ENCODE measurements at places on chromosomes 2 and 18.
A peak's percentile ranks its signal among the peaks of the same experiment; 100 is the strongest.

DNA sequence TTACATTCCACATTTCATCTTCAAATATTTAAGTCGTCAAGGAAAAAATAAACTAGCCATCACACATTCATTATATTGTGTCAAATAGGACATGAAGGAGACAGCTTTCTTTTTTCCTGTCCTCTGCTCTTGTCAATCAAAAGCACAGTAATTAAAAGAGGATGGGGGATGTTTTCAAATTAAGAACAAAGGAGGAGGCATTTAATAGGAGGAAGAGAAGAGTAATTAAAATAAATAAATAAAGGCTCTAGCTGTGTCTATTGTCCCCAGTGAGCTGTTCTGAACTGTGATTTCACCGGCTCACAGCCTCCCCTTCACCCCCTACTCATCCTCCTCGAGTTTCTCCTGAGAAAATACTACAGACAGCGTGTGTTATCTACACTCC lies 1377.1 kb upstream of the PIK3C3 start:
- DNase-seq, result no peak

DNA sequence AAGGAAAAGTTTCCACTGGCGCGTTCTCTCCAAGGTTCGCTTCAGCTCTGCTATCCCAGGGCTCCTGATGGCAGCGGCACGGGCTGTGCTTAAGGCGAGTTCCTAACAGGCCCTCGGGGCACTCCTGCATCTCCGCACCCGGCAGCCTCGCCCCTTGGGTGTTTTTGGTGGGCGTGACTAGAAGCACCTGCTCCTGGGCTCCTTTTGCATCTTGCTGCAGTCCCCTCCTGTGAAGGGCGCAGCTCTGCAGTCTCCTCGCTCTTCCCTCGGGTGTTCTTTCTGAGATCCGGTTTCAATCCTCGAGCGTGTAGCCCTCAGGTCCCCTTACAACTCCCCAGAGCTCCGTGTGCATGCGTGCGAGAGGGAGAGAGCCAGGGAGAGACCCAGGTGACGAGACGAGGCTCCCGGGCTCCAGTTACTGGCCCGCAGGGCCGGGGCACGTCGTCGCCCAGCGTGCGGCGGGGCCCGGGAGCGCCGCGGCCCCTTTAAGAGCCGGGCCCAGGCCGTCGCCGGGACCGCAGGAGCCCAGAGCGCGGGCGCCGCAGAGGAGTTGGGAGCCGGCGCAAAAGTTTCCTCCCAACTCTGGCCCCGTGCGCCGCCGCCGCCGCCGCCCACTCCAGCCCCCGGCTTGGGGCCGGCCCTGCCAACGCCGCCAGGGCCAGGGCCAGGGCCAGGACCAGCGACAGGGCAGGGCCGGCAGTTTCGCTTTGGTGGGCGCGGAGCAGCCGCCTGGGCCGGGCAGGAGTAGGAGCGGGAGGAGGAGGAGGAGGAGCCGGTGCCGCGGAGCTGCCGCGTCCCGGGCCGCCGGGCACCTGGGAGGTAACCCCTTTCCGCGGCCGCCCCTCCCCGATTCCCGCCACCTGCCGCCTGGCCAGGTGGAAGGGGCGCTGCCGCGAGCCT lies at the start of gene PARD3B:
Gene PARD3B (plus strand): TSS at position 515 of the 900 bp plus-strand sequence. CDS start 525 bp downstream, outside the sequence.
- peak; percentile 20 for DNase-seq

GRCh38 chr2:200356857-200357384 lies 50.4 kb downstream of the SPATS2L start:
- DNase-seq, result no peak

DNA sequence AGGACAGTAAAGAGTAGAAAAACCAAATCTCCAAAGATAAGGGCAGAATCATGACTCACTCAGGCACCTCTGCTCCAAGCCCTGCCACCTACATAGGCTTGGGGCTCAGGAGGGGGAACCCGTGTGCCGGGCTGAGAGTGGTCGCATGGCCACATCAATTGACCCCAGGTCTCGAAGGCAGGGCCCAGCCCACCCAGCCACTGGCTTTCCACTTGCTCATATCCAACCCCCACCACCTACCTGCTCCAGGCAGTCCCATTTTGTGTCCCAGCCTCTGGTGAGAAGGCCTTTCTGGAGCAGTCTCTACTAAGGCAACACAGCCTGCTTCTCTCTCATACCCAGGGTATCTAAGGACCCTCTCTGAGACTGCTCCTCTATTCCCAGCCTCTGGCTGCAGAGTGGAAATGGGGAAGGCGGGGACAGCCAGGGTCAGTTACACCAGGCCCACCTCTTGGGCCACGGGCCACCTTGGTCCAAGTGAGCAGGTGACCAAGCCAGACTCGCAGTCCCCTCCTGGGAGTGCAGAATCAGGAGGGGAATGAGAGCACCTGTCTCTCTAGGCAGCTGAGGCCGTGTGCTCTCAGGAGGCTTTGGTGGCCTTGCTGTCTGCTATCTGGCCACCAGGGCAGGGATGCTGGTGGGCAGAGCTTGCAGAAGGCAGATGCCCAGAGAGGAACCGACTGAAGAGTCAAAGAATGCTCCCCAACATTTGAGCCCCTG lies 20.8 kb downstream of the TFCP2L1 start:
- DNase-seq, result no peak

DNA sequence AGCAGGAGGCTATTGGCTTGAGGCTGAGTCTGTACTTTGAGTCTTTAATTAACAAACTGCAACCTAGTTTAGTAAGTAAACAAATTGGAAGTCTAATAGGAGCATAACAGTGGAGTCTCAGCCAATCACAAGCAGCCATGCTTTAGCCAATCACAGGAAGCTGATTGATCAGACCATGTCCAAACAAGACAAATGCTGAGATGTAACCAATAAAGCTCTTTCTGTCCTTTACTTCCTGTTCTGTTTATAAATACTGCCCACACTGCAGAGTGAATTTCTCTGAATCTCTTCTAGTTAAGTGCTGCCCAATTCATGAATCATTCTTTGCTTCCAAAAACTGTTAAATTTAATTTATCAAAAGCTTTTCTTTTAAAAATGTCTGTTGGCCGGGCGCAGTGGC lies 146.6 kb upstream of the DLX2 start:
- DNase-seq, result no peak

DNA sequence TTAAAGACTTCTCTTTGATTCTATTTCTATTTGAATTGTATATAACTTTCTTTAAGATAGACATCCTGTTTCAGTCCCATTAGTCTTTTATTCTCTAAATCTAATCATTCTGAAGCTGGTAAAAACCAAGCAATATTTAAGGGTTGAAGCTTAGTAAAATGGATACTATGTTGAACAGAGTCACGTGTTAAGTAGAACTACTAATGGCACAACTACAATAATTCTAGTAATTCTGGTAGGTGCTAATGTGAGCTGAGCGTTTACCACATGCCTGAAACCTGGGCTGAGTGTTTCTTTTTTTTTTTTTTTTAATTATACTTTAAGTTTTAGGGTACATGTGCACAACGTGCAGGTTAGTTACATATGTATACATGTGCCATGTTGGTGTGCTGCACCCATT lies 8.9 kb upstream of the AFF3 start:
- DNase-seq, result no peak

- no peak for DNase-seq
Measured at GRCh38 chr18:54386043-54386442, 28.3 kb downstream of the C18orf54 start.

- no peak for DNase-seq
Measured at GRCh38 chr2:136122661-136123060, 4.7 kb upstream of the CXCR4 start.

DNA sequence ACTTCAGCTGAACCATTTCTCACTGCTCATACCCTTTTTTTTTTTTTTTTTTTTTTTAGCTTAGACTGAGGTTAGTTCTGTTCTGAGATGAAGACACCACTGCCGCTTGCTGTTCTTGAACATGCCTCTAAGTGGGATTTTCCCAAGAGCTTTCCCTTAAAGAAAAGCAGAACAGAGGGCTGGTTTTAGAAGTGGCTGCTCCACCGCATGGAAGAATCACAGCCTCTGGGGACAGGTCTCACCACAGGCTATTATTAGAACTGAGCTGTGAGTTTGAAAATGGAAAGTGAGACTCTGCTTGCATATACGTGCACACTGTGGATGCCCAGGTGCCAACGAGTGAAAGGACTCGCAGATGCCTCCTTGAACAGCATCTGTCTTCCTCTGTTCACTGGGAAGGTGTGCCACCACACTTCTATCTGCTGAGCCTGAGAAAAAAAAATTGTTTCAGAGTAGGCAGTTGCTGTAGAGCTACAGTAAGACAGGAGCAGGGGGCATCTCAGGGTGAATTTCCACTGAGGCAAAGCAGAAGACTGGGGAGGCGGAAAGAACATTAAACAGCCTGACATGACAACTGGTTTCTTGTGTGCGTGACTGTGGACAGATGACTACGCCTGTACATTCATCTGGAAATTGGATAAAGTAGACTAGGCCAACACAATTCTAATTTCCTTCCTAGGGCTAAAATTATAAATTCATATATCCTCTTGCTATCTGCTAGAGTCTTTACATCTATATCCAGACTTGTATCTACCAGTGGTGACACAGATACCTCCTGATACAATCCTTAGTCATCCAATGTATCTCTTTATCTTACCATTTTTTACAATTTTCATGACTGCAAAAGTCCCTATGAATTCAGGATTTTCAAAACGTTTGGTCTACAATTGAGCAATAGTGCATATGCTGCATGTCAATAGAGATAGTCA lies 1045.7 kb upstream of the CELF4 start:
- no peak for DNase-seq

Measured in pulmonary artery endothelial cell (primary cell).